Posterior cingulate gyrus (tissue), 11 donors: ENCODE measurements at places on chromosomes 3 and 15.

DNA sequence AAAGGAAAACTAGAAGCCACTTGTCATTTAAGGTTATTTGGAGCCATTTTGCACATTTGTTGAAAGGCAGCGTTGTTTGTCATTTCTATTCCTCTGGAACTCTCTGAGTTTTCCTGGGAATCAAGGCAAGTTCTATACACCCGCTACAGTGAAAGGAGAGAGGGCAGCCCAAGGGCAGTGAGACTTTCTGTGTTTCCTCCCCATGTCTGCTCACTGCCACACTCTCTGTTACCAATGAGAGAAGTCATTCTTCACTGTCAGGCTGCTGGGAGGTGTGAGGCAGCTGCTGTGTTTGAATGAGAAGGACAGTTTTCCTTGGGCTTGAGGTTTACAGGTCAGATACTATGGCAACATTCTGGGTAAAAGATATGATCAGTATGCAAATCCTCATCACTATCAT lies 36.0 kb downstream of the ATP13A5 start:
- DNase-seq, result no peak

DNA sequence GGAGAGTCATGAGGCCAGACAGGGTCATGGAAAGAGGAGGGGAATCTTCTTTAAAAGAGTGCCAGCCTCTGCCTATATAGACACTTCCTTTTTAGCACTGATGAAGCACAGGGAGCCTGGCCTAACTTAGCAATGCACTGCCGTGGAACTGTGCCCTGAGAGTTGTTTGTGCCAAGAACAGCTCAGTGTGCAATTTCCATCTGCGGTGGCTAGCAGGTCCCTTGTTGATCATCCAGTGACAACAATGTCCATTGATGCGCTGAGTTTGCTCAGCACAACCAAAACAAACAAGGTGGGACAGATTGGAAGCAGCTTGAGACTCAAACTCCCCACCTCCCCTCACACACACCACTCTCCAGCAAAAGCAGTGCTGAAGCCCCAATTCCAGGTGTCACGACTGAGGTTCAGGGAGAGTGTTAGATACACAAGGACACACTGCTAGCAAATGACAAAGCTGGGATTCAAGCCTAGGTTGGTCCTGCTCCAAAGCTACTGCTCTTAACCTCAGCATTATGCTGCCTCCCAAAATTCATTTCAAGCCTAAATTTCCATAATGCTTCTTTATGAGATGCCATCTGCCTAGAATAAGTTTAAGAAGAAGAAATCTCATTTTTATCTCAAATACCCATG lies 316.6 kb upstream of the UBE2E2 start:
- DNase-seq, result no peak

- no peak for DNase-seq
Measured at GRCh38 chr3:133443649-133444422, 44.0 kb downstream of the BFSP2 start.

DNA sequence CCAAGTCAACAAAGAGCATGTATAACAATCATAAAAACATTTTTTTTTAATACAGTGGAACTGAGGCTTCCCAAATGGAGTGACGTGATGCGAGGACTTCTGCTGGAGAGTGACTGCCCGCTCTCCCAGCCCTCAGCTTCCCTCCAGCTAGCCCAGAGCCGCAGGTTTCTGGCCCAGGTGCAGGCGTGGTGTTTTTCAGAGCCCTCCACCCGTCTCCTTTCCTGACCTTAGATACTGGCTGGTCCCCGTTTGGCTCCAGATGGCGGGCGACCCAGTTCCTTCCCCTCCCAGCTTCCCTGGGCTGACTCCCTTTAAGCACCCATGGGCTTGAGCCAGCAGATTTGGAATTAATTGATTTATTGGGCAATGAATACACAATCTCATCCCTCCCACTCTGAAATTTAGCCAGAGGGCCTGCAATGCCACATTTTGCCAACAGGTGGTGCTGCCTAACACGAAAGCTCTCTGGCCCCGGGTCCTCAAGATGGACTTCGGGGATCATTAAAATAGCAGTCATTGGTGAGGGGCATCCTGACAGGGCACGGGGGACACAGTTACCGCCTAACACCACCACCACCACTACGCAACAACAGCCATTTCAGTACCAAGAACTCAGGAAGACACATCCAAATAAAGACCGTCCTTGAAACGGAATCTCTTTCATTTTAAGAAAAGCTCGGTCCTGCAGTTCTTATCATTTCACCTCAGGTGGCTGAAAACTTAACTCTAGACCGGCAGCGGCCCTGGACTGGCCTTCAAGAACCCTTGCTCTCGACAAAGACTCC lies 47.5 kb upstream of the MUC4 start:
- DNase-seq, result no peak

DNA sequence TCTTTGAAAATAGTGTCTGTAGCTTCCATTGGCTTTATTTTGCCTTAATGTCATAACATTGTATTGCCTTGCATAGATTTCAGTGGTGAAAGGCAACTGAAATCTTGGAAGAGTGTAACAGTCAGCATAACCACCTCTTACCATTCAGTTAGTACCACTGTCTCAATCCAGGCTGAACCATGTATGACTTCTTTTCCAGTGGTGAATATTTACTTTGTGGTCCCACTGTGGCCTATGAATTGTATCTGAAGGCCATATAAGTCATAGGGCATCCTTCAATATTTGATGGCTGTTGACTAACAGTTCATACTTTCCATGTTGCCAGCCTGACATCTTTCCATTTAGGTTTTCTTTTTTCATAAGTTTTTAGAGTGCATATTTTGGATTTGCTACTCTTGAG lies 38.4 kb downstream of the MED12L start:
- DNase-seq, result no peak

- DNase-seq, result no peak
Measured at GRCh38 chr15:37810381-37810780, 124.1 kb upstream of the TMCO5A start.

- DNase-seq, result no peak
Measured at GRCh38 chr15:58880320-58880719, 53.2 kb downstream of the SLTM start.

DNA sequence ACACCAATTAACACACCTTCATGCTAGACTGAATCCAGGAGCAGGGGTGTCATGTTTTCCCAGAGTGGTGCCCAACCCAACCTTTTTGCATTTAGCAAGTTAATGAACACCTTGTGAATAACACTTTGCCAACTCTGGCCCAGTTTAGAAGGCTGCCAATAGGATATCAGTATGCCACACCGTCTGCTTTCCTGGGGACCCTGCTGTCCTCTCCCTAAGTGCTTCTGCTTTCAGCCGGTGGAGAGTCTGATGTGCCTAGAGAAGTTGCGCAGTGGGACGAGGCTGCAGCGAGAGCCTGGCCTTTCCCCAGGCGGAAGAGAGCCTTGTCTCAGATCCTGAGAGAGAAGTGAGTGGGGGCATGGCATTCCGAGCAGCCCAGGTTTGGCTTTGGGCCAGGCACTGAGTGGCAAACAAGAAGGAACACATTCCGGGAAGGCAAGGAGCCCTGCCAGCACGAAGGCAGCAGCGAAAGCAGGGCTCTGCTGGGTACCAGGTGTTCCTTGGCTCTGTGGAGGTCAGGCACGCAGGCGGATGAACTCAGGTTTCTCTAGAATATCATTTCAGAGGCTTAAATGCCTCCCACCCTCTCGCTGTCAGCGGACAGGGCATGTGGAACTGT lies 36.9 kb downstream of the SENP8 start:
- peak; percentile 53 for DNase-seq

DNA sequence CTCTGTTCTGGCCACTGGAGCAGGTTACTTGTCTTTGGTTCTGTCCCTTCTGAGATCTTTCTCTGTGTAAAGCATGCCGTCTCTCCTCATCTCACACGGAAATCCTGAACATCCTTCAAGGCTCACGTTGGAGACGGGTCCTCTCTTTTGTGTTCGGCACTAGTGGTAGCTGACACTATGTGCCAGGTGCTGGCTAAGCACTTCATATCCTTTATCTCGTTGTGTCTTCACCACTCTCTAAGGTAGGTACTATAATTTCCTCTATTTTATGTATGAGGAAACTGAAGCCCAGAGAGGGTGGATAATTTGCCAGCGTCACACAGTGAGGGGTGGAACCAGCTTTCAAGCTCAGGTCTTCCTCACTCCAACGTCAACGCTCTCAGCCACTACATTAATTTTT lies 1.2 kb downstream of the IFT122 start:
- DNase-seq, result no peak

DNA sequence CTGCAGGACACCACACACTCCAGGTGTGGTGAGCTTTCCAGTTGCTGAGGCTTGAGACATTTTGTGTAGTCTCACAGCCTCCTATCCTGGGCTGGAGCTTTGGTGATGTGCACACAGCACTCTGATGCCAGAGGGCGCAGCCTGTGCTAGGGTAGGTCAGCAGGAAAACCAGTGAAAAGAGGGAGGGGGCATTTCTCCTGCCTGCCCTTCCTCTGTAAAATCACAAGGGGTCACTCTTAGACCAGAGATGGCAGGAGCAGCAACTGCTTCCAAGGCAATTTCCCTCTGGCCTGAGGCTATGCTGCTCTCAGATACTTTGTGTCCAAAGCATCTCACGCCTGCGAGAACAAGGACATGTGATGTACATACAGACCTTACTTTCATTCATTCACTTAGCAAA lies 16.5 kb upstream of the MUSTN1 start:
- peak; percentile 25 for DNase-seq

- peak; percentile 28 for DNase-seq
Measured at GRCh38 chr15:60590935-60591495, 112.1 kb upstream of the ICE2 start.
